Fibroblast of upper back skin (primary cell): ENCODE measurements at places on chromosomes 2 and 18.

GRCh38 chr2:10239561-10239967 is 63.1 kb upstream of the HPCAL1 start:
- DNase-seq, result no peak

DNA sequence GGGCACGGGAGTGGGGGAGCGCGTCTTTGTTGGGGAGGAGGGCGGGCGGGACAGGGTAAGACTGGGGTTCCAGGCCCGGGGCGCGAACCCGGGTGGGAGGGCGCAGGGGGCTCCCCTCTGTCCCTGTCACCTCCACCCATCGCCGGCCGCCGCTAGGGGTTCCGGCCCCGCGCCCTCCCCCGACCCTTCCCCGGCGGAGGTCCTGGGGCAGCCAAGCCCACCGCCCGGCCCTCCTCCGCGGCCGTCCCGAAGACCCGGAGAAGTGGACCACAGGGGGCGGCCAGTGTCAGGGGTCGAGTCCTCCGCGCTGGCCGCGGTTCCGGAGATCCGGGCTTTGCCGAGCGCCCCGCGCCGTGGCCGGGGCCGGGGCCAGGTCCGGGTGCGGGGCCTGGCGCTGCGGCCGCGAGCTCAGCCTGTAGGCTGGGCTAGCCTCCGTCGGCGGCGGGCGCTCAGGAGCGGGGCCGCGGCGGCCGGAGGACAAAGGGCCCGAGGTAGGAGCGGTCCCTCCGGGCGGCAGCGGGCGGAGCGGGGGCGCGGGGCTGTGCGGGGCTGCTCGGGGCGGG is 16.6 kb upstream of the E2F6 start:
- DNase-seq, result no peak

DNA sequence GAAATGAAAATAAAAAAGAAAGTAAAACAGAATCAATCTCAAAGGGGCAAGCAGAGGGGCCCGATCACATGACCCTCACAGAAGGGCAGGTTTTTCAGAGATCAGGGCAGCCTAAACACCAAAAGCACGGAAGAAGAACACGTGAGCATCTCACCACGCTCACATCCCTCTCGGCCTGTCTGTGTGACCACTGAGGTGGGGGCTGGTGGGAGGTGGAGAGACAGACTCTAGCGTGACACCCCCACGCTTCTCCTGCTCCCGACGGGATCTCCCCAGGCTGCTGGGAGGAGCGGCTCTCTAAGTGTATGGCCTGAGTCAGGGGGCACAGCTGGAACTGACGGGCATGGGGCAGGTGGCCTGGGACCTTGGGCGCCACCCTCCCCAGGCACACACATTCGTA is 23.5 kb upstream of the MTERF4 start:
- no peak for DNase-seq

- peak; percentile 59 for DNase-seq
Measured at GRCh38 chr18:2657788-2658458, 2.4 kb downstream of the SMCHD1 start.

DNA sequence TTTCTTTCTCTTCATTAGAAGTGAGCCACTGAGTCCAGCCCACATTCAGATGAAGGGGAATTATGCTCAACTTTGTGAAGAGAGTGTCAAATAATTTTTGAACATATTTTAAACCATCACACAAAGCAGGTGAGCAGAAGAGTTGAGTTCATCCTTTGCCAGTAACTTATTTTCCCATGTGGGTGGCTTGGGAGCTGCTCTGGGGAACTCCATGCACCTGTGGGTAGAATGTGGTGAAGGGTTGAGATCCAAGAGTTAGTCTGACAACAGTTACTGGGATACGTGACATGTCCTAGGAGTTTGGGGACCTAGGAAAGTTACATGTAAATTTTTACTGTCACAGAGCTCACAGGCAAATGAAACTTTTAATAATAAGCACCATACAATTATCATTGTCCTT is 21.6 kb downstream of the MAPK4 start:
- no peak for DNase-seq

DNA sequence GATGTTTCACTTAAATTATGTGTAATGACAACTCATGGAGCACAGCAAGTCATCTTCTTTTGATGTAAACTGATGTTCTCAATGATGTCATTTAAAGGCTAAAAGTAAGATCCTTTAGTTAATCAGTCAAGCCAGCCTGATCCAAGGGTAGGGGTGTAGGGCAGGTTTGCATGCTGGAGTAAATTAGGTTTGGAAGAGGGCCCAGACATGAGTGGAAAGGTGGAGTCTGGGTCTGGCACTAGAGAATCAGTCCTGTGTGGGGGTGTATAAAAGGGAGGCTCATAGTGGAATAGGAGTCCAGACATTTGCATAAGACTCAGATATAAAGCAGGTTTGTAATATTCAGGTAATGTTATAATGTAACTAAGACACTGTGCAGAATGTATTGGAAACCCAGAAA is 88.8 kb upstream of the NYAP2 start:
- DNase-seq, result no peak

- DNase-seq, result no peak
Measured at GRCh38 chr2:52934920-52935640, 832.5 kb upstream of the CHAC2 start.

DNA sequence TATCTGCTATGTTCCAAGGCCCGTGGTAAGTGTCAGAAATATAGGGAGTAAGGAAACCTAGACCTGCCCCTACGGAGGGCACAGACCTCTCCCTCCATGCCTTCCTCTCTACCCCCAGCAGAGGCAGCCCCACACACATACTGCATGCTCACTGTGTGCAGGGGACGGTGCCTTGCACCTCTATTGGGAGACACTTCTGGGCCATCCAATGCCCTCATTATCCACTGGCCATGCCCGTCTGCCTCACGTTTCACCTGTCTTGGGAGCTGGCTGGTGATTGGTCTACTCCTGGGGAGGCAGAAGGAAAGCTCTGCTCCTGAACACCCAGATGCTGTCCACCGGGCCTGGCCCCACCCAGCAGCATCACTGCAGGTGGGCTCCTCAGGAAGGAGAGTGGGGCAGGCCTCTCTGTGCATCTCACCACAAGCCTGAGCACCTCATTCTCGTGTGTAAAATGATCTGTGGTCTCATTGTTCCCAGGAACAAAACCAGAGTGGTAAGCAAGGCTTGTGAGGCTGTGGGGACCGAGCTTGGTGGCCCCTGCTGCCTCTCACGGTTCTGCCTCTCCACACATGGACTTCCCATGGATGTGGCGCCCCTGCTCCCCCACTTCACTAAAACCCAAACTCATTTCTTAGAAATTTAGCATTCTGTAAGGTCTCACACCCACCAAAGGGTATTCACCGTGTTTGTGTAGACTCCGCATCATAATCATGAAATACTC is 312.5 kb upstream of the HS6ST1 start:
- DNase-seq, result no peak

DNA sequence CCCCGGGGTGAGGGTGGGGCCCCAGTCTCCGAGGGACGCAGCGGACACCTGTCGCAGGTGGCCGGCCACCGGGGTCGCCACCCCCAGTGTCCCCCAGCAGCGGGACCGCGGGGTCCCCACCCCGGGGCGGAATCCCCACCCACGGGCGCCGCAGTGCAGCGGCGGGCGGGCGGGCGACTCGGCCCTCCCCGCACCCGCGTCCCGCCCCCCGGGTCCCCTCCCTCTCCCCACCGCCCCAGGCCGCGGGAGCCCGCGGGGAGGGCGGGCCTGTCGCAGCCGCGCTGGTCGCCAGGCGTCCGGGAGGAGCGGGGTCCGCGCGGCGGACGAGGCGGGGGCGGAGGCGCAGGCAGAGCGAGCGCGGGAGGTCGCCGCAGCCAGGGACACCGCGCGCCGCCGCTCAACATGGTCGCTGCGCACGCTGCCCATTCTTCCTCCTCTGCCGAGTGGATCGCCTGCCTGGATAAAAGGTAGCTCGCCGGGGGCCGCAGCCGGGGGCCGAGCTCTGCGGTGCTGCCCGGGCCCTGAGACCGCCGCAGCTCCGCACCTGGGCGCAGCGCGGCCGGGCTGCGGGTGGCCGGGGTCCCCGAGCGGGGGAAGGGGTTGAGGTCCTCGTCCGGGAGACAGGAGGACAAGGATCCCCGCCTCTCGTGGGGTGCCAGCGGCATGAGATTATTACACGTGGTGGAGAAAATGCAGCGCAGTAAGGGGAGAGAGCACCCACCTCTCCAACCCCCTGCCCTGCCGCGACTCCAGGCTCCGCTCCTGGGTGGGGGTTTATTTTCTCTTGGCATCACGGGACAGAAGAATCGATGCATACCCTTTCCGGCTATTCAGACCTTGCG is at the start of gene RAPGEF4:
TSS of gene RAPGEF4 (plus strand) at position 264 of the 842 bp plus-strand sequence. CDS start at position 403, 139 bp downstream.
- DNase-seq, result no peak

GRCh38 chr2:74703373-74703772 is 49.3 kb downstream of the SEMA4F start:
- DNase-seq, result no peak

- no peak for DNase-seq
Measured at GRCh38 chr2:25576596-25576995, 96.8 kb downstream of the DTNB start.

- DNase-seq, result peak; percentile 43
Measured at GRCh38 chr2:69685321-69686048, 41.9 kb upstream of the AAK1 start.

DNA sequence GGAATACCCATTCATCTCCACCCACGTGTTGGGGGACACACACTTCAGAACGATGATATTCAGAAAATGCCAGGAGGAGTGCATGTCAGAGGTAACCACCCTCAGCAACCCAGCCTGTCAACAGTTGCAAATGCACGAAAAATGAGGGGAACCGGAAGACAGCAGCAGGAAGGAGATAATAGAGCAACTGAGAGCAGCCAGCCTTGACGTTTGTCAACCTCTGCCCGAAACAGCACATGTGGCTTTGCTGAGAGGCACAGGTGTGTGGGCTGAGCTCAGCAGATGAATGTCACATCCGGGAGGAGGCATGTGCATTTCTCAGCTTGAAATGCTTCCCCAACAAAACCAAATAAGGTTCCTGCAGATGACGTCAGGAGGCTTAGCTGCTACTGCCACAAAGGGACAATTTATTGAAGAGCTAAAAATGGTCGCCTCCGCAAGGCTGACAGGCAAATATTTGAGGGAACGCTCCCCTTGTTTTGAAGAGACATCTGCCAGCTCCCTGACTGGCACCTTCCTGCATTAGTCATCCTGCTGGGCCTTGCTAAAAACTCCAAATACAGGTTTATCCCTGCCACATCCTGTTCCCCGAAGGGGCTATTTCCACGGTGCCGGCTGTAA is 419.0 kb downstream of the NBAS start:
- DNase-seq, result no peak

GRCh38 chr2:46024146-46024779 is 272.9 kb upstream of the EPAS1 start:
- DNase-seq, result no peak

- DNase-seq, result no peak
Measured at GRCh38 chr2:151945186-151945585, 117.0 kb upstream of the ARL5A start.

- DNase-seq, result no peak
Measured at GRCh38 chr18:12102136-12102842, 8.6 kb downstream of the ANKRD62 start.

GRCh38 chr18:31679791-31680432 is 4.5 kb downstream of the B4GALT6 start:
- DNase-seq, result no peak

- DNase-seq, result no peak
Measured at GRCh38 chr2:205688417-205689200, 6.3 kb downstream of the NRP2 start.

GRCh38 chr2:26767894-26768487 is 3.9 kb downstream of the SLC35F6 start:
- no peak for DNase-seq

DNA sequence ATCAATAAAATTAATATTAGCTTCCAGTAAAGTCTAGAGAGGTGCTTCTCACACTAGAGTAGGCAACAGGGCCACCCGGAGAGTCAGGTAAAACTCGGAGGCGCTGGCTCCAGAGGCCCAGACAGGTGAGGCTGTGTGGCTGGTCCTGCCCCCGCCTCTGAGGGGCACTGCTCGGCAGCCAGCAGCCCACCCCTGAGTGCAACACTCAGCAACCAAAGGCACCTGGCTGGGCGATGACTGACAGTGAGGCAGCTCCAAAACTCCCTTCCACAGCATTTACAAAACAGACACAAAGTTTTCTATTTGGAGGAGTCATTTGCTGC is 138.8 kb upstream of the ID2 start:
- DNase-seq, result no peak

GRCh38 chr18:11320986-11321385 is 171.6 kb upstream of the PIEZO2 start:
- DNase-seq, result peak; percentile 86

- no peak for DNase-seq
Measured at GRCh38 chr2:55363636-55364035, 56.0 kb downstream of the CCDC88A start.
